Iris pigment epithelial cell (primary cell): ENCODE measurements at places on chromosomes 2 and 18.

DNA sequence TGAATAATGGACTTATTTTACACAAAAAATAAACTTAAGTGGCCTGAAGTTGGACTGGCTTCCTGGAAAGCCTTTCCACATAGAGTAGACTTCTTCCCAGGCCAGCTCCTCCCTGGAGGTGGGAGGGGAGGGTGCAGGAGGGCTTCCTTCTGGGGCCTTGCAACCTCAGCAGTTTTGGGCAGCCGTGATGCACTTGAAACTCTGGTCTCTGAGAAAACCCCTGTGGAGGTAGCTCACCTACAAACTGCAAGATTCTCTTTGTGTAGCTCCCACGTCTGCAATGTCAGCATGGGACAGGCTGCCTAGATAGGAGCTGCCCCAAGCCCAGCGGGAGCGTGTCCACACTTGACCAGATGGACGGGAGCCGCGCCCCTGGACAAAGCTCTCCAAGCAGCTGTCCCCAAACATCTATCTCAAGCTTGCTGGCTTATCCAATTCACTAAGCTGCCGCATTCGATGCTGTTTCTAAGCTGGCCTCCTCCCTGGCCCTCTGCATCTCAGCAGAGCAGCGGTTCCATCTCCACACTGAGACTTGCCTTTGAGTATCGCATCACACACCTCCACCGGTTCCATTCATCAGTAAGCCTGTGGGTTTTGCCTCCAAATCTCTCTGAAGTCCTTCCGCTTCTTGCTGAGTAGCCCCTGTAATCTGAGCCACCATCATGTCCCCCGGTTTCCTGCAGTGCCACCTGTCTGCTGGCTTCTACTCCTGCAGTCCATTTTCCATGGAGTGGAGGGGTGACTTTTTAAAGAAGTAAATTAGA lies 1.6 kb upstream of the LPIN1 start:
- peak; percentile 76 for DNase-seq

DNA sequence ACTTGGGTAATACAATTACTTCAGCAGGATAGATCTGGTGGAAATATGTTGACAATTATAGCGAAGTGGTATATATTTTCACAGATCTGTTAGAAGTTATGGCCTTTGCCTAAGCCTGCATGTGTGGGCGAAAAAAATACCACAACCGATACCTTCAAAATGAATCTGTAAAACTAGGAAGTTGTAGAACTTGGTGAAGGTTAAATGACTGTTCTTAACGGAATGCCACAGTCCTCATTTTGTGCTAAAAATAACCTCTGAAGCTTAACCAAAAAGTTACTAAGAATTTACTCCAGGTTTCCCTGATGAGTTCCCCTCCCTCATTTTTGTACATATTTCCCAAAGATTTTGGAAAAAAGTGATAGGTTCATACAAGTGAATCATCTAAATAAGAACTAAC lies 550.7 kb downstream of the THSD7B start:
- DNase-seq, result no peak

DNA sequence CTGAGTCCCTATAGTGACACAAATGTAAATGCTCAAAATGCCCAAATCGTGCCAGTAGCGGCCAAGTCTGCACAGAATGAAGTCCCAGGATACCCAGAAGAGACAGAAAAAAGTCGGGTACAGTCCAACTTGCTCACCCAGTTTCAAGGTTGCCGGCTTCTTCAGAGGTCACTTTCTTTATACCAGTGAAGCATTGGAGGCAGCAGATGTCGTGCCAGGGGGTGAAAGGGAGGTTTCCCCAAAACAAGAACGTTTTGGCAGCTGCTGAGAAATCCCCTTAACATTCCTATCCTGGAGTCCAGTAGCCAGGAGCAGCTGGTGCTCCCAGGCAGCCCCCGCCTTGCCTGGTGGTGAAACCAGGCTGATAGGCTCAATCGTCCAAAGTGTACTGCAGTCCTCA lies 58.1 kb upstream of the MCFD2 start:
- no peak for DNase-seq

GRCh38 chr18:32381761-32382160 lies 88.9 kb downstream of the GAREM1 start:
- DNase-seq, result no peak

GRCh38 chr2:126895336-126895735 lies 3.4 kb upstream of the TEX51 start:
- no peak for DNase-seq

DNA sequence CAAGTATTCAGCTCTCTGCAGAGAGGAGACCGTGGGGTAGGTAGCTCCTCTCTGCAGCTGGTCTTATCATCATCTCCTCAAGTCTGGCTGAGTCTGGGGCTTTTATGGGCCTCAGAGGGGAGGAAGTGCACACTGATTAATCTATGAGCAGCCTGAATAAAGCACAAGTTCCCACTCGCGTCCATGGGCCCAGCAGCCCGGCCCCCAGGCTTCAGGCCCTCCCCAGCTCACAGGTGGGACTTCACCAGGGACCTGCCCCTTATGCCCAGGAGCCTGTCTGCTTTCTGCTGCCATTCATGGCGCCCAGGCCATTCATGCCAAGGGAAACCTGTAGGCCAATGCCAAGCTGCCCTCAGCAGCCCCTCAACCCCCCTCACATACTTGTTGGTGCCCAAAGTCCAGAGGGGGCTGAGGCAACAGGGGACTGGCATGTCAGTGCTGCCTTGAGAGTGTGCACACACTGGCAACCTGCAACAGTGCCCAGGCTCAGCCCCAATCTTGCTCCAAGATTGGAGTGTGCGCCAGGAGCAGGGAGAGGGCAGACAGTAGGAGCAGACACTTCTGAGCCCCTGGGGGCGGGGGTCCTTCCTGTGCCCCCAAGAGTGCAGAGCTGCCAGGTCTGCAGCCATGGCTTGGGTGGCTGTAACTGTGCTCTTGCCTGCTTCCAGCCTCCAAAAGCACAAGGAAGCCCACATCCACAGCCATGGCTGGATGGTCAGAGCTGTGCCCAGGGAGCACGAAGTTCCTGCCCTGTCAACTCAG lies 375.6 kb upstream of the VWC2L start:
- DNase-seq, result no peak

DNA sequence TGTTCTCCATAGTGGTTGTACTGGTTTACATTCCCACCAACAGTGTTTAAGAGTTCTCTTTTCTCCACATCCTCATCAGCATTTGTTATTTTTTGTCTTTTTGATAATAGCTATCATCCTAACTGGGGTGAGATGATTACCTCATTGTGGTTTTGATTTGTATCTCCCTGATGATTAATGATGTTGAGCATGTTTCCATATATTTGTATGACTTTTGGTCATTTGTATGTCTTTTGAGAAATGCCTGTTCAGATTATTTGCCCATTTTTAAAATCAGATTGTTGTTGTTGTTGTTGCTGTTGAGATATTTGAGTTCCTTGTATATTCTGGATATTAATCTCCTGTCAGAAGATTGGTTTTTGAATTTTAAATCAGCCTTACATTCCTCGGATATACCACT lies 147.5 kb downstream of the NCOA1 start:
- DNase-seq, result peak; percentile 19

DNA sequence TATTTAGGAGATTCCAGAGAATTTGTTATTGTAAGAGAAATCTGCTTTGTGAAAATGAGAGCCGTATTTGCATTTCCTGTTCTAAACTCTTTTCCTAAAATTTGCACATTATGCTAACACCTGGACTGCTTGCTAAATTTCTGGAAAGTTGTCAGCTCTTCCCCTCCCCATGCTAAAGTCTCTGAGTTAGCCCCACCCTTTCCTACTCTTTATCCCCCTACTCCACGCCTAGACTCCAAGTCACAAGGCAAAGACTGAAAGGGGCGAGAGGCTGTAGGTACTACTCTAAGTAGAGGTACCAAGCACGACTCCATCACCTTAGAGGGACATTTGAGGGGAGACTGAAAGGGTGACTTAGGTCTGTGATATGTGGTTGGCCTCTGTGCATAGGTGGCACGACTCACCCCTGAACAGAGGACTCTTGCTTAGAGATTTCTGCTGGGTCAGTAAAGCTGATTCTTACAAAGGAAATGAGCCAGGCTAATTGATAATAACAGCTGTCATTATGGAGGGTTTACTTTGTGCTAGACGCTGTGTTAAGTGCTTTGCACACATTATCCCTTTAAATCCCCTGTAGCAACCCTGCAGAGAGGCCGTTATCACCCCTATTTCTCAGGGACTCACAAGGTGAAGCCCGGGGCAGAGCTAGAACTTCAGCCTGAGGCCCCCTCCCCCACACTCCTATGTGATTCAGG lies 373.5 kb downstream of the EN1 start:
- no peak for DNase-seq

GRCh38 chr2:17571681-17572080 lies 31.2 kb downstream of the VSNL1 start:
- DNase-seq, result peak; percentile 15

GRCh38 chr2:45168711-45169338 lies 159.6 kb upstream of the SIX2 start:
- DNase-seq, result no peak

DNA sequence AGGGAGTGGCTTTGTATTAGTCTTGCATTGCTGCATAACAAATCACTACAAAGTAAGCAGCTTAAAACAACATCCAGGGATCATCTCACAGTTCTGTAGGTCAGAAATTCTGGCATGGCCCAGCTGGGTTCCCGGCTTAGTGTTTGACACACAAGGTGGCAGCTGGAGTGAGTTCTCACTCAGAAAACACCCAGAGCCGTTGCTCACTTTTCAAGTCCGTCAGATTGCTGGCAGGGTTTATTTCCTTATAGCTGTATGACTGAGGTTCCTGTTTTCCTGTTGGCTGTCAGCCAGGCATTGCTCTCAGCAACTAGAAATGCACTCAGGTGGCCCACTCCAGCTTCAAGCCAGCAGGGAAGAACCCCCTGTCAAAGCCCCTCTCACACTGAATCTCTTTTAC lies 324.1 kb downstream of the CCDC178 start:
- DNase-seq, result peak; percentile 25

DNA sequence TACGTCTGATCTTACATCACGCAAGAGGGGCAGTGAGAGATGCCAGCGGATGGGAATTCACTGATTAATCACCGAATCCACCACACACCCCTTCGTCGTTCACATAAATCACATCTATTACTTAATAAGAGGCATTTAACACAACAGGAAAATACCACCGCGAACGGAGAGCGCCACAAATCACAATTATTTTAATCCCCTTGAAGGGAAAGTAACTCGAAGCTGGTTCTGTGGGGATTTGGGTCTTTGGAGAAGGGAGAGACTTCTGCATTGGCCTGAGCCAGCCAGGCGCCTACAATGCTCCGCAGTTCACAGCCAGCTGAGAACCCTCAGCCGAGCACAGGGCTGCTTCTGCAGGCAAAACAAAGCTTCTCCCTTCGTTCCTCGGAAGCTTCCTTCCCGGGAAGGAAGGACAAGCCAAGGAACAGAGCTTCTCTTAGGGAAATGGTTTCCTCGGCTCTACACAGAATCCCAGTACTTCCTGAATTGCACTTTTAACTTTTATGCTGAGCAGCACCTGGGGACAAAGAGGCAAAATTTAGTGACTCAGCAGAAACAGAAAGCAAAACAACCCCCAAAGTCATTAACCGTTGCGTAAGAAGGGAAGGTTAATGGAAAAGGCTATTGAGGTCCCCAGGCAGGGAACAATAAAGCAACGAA lies at the start of gene LRP1B:
Gene LRP1B (minus strand): TSS at position 7 of the 660 bp plus-strand sequence. CDS start 287 bp downstream, outside the sequence.
- DNase-seq, result peak; percentile 43

DNA sequence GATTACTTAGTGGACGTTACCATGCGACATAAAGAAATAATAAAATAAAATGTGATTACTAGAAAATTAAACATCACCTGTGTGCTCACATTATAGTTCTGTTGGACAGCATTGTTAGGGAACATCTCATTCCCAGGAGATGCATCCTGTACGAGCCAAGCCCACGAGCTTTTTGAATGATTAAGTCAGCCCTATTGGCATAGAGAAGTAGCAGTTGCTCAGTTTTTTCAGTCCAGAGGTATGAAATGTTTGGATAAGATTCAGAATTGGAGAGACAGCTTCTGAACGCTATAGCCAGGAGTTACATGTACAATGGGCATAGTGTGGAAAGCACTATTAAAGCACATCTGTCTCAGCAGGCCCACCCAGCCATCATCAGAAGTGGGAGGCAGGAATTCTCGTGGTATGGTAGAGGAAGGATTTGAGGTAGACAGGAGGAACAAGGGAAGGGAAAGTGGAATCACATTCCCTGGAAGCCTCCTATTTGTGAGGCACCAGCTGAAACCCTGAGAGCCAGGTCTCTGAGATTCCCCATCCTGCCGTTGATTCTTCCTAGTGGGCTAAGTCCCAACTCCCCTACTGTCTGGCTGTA lies 8.6 kb downstream of the SPATS2L start:
- DNase-seq, result peak; percentile 45

- no peak for DNase-seq
Observed at GRCh38 chr2:27335311-27335710, 12.4 kb upstream of the MPV17 start.

- no peak for DNase-seq
Observed at GRCh38 chr18:76479351-76480238, 15.4 kb downstream of the ZNF516 start.

- peak; percentile 35 for DNase-seq
Observed at GRCh38 chr18:54608028-54608642, 17.1 kb downstream of the DYNAP start.

DNA sequence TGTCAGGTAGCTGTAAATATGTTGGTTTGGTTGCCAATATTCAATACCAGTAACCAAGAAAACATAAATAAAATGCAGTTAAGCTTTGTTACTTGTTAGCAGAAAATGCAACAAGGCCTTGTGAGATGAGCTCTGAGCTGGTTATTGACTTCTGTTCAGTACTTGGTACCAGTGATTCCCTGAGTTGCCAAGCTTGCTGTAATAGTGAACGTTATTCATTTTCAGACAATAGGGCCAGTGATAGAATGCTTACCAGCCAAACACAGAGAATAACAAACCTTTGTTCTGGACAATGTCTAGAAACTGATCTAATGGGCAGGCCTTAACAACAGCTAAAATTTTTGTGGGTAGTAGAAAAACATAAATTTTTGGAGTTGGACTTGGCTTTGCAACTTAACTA lies 29.5 kb downstream of the RASGRP3 start:
- no peak for DNase-seq

GRCh38 chr18:74395648-74396154 lies 61.4 kb downstream of the DIPK1C start:
- no peak for DNase-seq

- no peak for DNase-seq
Observed at GRCh38 chr2:210337159-210337558, 22.2 kb upstream of the MYL1 start.

- DNase-seq, result no peak
Observed at GRCh38 chr2:86631846-86632485, 8.3 kb upstream of the RNF103 start.

DNA sequence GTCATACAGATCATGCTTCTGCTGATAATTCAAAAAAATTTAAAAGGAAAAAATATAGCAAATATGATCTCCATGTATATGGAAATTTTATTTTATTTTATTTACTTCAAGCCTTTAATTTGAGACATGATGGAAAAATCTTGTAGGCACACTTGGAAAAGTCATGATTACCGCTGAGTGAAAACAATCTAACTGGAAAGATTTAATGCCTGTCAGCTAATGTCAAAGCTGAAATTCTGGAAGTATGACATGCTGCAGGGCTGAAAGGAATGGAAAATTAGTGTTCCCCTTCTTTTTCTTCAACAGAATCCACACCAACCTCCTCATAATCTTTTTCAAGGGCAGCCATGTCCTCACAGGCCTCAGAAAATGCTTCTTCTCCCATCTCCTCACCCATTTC lies 58.2 kb downstream of the RPRM start:
- no peak for DNase-seq
